ENCODE measurements at places on chromosomes 3 and 15.

DNA sequence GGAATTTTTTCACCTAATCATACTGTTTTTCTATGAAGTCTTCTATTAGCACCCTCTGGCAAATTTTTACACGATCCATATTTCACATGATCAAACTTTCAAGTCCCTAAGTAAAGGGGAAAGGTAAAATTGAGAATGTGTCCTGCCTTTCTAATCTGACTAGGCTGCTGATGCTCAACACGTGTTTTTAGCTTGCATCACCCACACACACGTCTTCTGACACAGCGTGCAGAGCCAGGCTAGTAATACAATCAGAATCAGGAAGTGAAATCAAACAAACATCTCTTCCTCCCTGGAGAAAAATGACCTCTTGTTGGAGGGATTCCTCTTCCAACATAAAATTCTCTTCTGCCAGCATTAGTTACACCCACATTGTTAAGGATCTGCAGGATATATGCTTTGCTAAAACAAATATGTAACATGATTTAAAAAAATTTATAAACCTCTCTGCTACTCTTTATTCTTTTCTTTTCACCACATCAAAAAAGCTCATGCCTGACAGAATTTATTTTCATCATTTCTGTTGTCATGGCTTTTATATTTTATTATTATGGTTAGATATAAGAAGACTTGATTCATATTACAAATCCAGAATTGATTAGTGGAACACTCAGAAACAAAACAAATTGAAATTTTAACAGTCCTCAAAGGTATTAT lies 122.4 kb downstream of the RAP2B start:
- DNase-seq, result no peak

- peak; percentile 68 for DNase-seq
Measured at GRCh38 chr15:40054855-40055575, 16.0 kb upstream of the SRP14 start.

DNA sequence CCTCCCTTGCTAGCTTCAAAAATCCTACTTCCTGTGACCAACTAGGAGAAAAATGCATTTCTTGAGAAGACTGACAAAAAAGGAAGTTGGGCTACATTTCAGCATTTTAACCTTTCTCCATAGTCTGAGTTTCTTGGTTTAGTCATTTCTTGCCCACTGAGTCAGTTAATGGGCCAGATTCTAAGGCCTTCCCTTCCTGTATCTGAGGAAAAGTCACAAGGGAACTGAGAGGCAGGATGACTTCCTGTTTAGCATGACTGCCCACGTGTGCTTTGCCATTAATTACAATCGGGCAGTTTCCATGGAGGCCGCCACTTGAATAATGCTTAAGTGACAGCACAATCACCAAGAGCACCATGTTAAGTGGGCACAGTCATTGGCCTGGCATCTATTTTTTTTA lies 794.4 kb upstream of the LMCD1 start:
- no peak for DNase-seq

DNA sequence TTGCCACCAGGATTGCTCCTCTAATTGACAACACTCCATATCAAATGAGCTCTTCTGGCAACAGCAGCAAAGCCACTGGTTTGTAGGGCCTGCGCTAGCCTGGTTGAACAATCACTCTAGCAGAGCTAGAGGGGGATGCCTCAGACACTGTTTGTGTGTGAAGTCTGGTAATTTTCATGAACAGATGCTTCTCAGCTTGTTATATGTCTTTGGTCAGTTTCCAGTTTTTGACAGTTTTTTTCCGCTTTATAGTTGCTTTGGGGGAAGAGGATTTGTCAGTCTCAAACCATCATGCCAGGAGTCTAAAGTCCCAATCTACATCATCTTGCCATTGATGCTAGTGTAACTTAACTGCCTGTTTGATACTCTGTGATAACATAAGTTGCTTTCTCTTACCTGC lies 136.0 kb downstream of the HCN4 start:
- DNase-seq, result no peak

- DNase-seq, result no peak
Measured at GRCh38 chr3:127634653-127635052, 5.7 kb downstream of the PODXL2 start.

- DNase-seq, result no peak
Measured at GRCh38 chr3:187403768-187404288, 35.6 kb downstream of the RTP4 start.

DNA sequence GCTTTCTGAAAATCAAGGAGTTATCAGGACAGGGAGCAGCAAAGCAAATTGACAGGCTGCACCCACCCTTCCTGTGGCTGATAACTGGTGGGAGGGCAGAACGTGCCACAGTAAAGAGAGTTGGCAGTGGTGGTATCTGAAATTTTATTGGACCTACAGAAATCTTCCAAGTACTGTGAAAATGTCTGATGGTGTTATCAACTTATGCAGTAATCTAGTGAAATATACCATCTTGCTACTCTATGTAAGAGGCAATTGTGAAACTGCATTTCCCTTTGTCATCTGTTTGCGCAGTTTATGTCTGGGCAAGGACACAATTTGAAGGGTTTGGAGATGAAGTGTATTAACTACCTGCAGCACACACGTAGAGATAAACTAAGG lies 1.5 kb downstream of the PLCL2 start:
- no peak for DNase-seq

DNA sequence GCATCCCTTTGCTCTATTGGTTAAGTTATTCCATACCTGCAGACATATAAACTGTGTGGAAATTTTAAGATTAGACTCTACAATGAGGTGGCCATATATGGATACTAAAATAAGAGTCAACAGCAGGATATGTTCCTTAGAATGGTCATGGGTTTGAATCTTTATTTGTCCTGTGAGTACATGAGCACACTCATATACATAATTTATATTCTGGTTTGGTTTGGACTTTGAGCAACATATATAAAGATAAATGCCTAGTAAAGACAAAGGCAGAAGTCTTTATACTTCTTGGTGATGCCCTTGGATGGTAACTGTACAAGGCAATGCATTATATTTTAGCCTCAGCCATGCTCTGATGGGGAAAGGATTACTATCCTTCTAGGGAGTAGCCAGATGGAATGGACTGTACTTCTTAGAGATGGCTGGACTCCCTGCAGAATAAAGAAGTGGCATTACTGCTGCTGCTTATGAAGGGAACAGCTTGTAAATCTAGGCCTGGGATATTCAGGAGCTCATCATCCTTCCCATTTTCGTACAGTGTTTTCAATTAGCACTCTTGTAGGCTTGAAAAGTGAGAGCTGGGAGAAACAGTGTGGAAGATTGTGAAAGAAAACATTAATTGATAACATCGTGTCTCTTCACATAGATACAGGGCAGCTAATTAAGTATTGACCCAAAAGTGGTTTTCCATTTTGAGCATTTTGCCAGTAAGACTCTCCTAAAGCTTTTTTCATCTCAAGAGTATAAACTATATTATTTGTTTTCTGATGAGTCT lies 60.4 kb downstream of the HMG20A start:
- no peak for DNase-seq

- DNase-seq, result no peak
Measured at GRCh38 chr15:59176653-59177316, 29.9 kb upstream of the LDHAL6B start.

GRCh38 chr15:31098953-31099740 lies 2.4 kb downstream of the TRPM1 start:
- DNase-seq, result no peak

- DNase-seq, result no peak
Measured at GRCh38 chr3:170976190-170976519, 50.4 kb downstream of the SLC2A2 start.

DNA sequence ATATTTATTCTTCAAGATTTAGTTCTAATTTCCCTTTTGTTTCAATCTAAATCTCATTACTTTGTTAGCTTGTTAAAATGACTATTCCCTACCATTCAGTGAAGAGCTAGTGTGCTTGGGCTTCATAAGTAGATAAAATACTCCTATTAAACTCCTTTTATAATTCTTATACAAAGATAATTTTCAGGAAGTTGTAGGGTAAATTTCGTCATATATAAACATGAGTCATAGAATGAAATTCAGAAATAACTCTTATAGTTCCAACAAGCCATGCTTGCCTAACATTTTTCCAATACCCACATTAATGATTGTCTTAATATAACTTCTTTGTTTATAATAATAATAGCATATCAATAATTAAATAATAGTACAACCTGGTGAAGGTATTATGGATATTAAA lies 407.3 kb downstream of the NAALADL2 start:
- no peak for DNase-seq

DNA sequence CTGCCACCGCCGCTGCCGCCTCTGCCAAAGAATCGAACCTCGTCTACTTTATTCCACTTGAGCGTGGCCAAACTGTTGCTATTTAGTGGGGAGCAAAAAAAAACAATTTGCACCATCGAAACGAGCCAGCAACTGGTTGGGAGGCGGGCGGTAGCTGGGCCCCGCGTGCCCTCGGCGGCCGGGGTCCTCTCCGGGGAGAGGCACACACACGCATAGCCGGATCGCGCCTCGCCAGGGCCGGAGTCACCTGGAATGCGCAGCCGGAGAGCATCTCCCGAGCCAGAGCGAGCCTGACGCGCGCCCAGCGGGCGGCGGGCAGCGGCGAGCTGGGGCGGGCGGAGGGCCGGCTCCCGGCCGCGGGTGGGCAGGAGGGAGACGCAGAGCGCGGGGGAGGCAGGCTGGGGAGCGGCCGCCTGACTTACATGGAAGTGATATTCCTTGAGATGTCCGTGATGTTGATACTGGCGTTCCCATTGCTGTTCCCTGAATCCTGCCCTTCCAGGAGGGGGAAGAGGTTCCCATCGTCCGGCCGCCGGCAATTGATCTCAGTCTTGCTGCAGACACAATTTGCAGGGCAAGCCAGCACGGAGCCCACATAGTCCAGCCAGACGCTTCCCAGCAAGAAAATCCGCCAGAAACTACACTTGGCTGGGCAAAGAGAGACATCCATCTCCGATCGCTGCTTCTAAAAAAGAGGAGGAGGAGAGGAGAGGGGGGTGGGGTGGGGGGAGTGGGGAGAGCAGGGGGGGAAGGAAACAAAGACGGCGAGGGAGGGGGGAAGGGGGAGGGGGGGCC lies 858 bp downstream of the NTRK3 start:
- DNase-seq, result peak; percentile 16

DNA sequence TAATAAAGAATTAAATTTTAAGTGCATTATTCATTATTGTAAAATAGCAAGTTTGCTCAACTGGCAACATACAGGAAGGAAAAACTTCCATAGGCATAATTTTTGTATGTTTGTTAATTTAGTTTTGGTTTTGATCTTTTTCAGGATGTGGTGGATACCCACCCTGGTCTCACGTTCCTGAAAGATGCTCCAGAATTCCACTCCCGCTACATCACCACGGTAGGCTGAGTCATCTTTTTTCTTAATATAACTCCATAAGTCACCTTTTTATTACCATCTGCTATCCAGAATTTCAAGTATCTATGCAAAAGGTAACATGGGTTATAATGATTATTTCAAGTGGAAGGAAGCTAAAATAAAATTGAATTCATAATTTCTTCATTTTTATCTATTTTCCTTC lies 104.8 kb downstream of the PPP2R3A start:
- no peak for DNase-seq

GRCh38 chr15:75578948-75579920 lies at the start of gene PTPN9:
TSS of gene PTPN9 (minus strand) at chr15:75579315. CDS start at chr15:75578776, 539 bp downstream.
- DNase-seq, result peak; percentile 63

DNA sequence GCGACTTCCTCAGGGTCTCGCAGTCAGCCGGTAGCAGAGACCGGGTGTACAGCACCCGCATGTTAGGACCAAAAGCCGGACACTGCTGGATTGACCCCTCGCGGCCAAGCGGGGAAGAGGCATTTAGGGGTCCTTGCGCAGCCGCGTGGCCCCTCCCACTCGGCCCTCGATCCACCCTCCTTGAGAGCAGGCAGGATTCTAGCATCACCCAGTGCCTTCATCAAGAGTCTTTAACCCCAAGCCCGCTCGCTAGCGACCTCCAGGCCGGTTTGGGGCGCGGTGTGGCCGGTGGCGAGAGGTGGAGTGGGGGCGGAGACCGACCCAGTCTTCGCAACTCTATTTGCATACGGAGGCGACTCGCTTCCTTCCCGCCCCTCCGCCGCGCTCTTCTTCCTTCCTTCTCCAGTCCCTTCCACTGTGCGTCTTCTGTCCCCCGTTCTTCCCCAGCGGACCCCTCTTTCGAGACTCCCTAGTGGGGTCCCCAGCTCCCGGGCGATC lies at the start of gene ST6GAL1:
Gene ST6GAL1, plus strand, starts transcription at position 384 of the 498 bp plus-strand sequence. CDS start 112,178 bp downstream, outside the sequence.
- no peak for DNase-seq

DNA sequence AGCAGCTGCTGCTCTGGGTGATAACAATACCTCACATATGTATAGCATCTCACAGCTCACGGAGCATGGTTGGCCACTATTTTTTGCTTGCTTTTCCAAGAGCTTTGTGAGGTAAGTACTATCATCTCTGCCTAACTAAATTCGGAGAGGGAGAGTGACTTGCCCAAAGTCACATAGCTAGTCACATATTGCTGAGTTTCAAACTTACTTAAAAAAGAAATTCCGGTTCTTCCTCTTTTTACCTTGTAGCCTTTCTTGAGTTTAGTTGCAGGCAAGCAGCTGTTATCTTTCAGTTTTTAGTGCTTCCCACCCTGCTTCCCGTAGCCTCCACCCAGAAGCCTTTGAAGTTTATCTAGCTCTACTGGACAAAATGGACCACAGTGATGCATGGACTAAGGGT lies 309.2 kb downstream of the PDCD6IP start:
- DNase-seq, result no peak

DNA sequence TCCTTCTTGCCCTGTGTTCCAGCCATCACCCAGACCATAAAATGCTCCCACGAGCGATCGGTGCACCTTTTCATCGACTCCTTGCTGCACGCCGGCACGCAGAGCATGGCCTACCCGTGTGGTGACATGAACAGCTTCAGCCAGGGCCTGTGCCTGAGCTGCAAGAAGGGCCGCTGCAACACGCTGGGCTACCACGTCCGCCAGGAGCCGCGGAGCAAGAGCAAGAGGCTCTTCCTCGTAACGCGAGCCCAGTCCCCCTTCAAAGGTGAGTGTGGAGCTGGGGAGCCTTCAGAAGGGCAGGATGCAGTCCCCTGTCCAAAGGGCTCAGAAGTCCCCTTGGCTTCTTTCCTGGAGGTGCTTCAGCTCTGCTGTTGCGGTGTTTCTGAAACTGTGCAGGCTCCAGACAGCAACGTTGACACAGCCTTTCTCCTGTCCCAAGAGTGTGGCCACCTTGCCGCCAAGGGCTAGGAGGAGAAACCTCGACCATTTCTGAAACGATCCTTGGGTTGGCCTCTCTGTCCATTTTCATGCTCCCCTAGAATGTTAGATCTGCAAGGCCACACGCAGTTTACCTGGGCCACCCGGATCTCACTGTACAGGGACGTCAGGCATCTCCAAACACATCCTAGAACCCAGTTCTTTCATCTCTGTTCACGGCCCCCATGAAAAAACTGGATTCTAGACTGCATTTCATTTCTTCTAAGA lies 116.7 kb downstream of the LIPC start:
- no peak for DNase-seq

DNA sequence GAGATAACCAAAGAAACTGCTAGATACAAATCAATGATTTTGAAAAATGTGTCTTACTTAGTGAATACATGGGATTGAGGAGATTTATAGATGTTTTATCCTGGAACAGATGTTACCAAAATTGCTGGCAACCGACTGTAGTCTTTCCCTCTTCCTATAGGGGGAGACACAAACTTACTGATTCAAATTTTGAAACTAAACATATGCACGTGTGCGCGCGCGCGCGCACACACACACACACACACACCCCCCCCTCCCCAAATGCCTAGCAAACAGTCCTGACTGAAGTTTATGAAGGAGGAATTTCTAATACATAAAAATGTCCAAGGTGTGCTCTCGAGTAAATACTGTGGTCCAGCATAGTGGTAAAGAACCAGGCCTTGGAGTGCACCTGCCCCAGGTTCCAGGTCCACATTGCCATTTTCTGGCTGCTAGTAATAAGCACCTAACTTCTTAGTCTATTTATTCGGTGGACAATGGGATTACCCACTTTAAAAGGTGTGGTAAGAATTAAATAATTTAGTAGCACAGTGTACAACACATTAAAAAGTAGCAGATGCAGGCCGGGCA lies 18.5 kb upstream of the C3orf62 start:
- DNase-seq, result no peak

- no peak for DNase-seq
Measured at GRCh38 chr15:57911247-57911646, 154.3 kb downstream of the ALDH1A2 start.

Measured in NCI-H526 treated with DMSO at 0.1 percent for 48 hours (cell line).